ENCODE measurements at places on chromosomes 1 and 21.

- DNase-seq, result peak; percentile 85
Observed at GRCh38 chr1:206506405-206507283, 687 bp upstream of the RASSF5 start.

DNA sequence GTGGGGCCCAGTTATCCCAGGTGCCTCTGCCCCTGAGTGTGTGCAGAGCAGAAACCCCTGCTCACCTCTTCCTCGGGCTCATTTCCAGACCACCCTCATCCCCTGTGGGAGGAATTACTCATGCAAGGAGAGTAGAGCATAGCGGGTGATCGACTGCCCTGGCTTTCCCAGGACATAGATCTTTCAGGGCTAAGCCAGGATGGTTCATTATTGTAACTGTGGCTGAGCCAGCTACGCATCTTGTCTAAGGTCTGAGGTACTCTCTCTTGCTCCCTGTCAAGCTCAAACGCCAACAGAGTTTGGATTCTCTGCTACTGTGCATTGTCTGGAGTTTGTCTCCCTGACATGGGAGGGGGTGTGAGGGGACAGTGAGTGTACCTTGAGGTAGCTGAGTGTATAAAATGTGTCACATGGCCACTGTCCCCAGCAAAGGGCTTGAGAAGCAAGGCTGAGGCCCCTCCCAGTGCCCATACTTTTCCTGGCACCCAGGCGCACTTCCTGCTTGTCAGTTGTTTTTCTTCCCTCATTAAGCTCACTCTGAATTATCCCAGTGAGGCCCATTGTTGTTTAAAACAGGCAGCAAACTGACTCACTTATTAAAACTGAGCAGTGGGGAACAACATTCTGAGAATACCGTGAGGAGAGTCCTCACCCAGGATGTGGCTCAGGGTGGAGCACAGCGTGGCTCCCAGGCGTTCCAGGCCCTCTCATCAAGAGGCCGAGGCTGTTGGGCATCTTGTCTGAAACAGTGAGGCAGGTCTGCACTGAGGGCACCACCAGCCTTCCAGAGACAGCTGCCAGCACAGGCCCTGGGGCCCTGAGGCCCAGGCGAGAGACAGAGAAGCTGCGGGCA lies 92.9 kb downstream of the LAMC2 start:
- DNase-seq, result peak; percentile 48

DNA sequence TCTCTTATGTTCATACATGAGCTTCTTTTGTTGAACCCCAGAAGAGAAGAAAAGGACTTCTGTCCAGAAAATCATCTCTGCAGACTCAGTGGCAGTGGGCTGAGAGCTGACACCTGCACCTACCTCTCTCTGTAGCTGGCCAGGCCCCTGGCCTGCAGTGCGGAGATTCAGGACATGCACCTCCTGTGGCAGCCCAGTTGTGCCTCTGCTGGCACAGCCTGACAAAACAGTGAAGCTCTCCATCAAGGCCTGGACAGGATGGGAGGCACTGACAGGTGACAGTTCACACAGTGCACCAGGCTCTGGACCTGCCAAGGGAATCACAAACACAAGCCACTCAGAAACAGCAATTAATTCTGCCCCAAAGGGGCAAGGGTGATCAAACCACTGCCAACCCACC lies 88.8 kb downstream of the TGFBR3 start:
- no peak for DNase-seq

GRCh38 chr1:70459496-70460225 lies 48.6 kb downstream of the CTH start:
- DNase-seq, result peak; percentile 3

GRCh38 chr1:115479055-115479482 lies 141.0 kb upstream of the NGF start:
- DNase-seq, result no peak

GRCh38 chr1:161196521-161197451 lies 2.1 kb downstream of the ADAMTS4 start:
- DNase-seq, result no peak

GRCh38 chr21:39451332-39452206 lies at the start of gene SH3BGR:
TSS of gene SH3BGR (plus strand) at chr21:39451970. CDS start at chr21:39452097, 127 bp downstream.
- DNase-seq, result no peak
